AML-193 (cell line): ENCODE measurements at places on chromosomes 1 and 21.

DNA sequence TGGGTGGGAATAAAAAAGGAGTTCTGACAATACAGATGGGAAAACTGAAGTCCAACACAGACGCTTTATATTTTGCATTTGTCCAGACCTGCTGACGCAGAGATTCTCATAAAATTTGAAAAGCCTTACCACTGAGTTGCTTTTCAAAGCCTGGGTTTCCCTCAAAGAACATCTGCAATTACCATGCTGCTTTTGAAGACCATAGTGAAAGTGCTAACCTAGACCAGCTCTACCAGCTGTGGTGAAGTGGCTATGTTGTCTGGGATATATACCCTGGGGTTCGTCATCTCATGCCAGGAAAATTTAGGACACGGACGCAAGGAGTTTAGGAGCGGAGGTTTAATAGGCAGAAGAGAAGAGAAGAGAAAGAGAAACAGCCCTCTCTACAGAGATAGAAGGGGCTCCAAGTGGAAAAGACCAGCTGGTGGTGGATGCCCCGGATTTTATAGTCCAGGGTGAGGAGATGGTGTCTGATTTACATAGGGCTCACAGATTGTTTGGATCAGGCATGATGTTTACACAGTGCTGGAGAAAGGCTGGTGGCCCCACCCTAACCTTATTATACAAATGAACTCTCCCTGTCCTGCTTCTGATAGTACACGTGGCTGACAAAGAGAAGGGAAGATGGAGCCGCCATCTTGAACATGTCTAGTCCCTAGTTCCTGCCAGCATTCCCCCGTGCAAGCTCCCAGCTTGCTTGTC, 73.8 kb downstream of the AK4 start:
- no peak for DNase-seq

DNA sequence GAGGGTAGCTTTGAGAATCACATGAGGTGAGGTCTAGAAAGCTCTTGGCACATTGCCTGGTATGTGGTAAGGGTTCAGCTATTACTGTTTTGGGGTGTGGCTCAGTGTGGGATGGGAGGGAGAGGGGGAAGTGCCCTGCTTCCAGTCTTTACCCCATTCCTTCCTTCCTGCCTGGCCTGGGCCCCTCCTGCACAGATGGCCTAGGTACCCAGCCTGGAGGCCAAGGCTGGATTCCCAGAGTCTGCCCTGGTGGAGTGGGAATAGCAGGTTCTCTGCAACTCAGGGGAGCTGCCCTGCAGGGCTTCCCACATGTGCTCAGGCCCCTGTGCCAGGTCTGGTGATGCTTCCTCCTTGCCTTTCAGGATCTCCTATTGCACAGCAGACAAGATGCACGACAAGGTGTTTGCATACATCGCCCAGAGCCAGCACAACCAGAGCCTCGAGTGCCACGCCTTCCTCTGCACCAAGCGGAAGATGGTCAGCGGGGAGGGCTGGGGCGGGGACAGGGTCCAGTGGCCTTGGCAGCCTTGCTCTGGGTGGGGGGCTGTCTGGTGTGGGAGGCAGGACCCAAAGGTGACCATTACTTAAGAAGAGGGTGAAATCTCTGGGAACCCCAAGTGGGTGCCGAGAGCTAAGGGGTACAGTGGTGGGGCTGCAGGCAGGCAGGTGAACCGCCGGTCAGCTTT, 13.5 kb downstream of the LDLRAP1 start:
- peak; percentile 72 for DNase-seq

- no peak for DNase-seq
Observed at GRCh38 chr1:230515451-230516145, 89.5 kb upstream of the PGBD5 start.

DNA sequence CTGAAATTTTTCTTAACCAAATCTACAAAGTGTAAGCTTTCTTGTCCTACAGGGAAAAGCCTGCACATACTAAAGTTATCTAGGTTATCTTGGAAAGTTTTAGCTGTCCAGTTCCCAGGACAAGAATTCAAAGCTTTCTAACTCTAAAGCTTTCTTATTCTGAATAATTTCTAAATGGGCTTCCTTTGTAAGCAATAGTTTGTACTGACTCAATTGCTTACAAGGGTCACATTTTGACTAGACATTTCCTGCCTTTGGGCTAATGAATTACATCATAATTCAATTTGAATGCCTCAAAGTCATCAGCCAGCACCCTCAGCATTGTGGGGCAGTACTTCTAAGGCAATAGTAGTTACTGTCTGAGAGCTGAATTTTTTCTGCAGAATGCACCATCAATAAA, 223.0 kb downstream of the LTN1 start:
- DNase-seq = no peak

GRCh38 chr1:4591926-4592325, 62.5 kb upstream of the AJAP1 start:
- no peak for DNase-seq

GRCh38 chr1:198833706-198834503, 195.1 kb downstream of the PTPRC start:
- no peak for DNase-seq

DNA sequence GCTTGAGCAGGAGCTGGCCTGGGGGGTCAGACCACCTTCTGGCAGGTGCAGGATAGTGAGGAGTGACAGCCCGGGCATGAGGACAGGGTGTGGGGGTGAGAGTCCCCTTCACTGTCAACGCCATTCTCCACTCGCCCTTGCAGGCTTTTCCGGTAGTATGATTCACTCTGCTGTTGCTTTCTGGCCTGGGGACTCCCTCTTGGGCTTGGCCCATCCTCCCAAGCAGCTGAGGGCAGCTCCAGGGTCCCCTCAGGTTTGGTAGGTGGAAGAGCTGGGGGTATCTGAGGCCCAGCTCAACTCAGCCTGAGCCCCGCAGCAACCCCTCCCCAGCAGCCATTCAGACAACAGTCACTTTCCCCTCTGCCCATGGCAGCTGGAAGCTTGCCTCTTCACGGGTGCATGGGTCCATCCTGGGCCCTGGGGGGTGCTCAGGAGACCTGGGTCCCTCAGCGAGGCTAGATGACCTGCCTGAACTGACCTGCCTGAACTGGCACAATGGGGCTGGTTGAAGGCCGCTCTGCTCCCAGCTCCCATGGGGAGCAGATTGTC, 1.3 kb downstream of the CLDN19 start:
- no peak for DNase-seq

DNA sequence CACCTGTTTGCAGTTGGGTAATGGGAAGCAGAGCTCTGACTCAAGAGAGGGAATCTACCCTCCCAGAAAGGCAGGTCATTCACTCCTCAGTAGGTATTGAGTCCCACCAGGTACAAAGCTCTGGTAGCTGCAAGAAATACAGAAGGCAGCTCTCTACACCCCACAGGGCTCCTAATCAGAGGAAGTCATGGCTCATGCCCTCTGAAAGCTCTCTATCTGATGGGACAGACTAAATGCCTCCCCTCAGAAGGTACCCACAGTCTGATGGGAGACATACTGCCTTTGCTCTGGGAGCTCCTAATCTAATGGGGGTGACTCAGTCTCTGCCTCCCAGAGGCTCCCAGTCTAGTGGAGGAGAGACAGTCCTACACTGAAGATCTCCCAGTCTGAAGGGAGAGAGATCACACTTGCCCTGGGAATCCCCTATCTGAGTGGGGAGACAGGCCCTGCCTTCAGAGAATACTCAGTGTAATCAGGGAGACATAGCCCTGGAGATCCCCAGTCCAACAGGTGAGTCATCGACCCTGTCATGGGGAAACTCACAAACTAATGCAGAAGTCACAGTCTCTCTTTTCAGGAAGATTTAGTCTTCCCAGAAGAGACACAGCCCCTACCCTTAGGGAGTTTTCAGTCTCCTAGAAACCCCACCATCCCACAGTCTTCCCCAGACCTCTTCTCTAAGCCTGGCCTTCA, 23.7 kb downstream of the CAMK1G start:
- DNase-seq = no peak

DNA sequence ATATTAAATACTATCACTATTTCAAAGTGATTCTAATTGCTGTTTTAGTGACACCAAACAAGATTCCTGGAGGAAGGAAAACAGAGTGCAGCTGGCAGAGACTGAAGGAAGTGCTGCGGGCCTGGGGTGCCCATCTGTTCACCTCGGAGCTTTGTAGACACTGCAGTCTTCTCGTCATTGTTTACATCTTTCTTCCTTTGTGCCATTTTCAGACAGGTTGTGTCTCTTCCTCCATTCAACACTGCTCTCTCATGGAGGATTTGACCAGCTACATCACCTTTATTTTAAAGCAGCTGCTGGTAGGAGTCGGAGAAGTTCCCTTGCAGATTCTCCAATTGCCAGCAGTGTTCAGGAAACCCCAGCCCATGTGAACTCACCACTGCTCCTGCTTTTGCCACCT, 37.3 kb downstream of the ABCA4 start:
- no peak for DNase-seq
